NCI-H1694 treated with DMSO at 0.1 percent for 48 hours (cell line): ENCODE measurements at places on chromosomes 11 and 22.

DNA sequence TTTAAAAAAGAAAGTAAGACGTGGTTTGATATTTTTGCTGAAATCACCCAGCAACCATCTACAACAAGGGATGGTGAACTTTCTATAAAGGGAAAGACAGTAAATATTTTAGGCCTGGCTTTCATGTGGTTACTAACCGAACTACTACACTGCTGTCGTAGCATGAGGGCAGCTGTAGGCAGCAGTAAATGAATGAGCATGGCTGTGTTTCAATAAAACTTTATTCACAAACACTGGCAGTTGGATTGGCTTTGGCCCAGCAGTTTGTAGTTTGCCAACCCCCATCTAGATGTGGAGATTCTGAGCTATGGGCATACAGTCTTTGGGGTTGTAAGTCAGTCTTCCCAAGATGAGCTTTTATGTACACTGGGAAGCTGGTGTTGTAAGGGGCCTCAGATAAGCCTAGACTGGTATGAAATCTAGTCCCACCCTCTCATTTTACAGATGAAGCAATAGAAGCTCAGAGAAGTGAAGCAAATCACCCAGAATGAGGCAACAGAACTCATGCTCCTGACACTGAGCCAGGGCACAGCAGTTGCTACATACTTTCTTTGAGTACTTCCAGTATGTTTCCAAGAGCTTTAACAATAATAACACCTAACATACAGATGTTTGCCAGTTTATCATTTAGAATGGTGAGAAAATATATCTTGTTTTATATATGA lies 204.4 kb downstream of the ADAMTS15 start:
- DNase-seq: peak; percentile 5

DNA sequence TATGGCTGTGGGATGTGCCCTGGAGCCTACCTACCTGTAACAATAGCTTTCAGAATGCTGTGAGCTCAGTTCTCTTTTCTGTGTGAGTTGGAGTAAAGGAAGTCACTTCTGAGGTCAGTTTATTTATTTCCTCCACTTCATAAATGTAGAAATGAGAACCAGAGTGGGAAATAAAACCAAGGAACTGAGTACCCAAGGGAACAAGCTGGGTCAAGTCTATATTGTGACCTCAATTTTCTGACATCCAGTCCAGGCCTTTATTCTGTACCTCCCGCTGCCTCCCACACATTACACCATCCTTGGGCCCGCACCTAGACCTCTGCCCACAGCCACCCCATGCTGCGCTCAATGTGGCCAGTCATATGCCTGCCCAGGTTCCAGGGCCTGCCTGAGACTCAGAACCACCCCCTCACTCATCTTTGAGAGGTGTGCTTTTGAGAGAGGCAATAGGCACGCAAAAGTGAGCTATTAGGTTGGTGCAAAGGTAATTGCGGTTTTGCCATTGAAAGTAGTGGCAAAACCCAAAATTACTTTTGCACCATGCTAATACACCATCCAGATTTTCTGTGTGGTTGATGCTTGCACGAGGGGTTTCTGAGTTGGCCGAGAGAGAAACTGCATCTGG lies 9.8 kb downstream of the MS4A6E start:
- DNase-seq: no peak

DNA sequence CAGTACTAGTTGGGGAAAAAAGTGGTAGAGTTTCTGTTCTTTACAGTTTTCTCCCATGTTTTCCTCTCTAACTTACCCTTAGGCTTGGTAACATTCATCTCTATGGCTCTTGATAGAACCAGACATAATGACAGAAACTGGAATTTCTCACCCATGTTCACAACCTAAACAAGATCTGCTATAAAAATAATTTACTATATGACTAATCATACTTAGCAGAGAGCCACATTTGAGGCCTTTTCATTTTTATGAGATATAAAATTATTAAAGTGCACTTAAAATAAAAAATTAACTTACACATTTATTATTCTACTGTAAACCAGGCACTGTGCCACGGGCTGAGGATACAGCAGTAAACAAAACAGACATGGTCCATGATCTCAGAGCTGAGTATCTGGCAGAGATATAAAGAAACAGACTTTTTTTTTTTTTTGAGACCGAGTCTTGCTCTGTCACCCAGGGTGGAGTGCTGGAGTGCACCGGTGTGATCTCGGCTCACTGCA lies 98.1 kb downstream of the GAB2 start:
- DNase-seq: peak; percentile 8

- DNase-seq: no peak
Observed at GRCh38 chr11:33387996-33388395, 130.8 kb downstream of the HIPK3 start.

GRCh38 chr11:65113361-65113756 lies 1.7 kb downstream of the TM7SF2 start:
- no peak for DNase-seq

DNA sequence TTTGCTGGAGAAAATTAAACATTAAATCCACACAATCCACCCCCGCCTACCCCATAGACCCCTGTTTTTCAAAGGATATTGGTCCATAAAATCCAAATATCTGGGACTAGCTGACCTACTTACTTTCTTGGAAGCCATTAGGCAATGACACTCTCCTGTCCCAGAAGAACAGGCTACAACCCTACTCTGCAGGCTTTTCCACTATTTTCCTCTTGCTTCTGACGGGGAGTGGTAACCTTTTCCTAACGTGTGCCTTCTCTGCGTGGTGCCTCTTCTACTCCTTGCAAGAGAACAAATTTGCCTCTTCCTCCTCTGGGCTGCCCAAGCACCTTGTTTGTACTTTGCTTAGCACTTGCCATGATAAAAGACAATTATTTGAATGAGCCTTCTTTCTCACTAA lies 51.6 kb downstream of the UBASH3B start:
- no peak for DNase-seq

DNA sequence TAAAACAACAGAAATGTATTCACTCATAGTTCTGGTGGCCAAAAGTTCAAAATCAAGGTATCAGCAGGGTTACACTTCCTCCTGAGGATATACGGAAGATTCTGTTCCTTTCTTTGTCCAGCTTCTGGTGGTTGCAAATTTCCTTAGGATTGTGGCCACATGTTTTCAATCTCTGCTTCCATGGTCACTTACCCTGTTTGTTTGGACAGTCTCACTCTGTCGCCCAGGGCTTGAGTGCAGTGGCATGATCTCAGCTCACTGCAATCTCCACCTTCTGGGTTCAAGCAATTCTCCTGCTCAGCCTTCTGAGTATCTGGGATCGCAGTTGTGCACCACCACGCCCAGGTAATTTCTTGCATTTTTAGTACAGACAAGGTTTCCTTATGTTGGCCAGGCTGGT lies 534.3 kb downstream of the KCNA4 start:
- DNase-seq: no peak

GRCh38 chr11:64553554-64554201 lies 37.3 kb upstream of the SLC22A12 start:
- DNase-seq: peak; percentile 33

GRCh38 chr22:38766076-38766777 lies 10.4 kb upstream of the SUN2 start:
- peak; percentile 52 for DNase-seq

DNA sequence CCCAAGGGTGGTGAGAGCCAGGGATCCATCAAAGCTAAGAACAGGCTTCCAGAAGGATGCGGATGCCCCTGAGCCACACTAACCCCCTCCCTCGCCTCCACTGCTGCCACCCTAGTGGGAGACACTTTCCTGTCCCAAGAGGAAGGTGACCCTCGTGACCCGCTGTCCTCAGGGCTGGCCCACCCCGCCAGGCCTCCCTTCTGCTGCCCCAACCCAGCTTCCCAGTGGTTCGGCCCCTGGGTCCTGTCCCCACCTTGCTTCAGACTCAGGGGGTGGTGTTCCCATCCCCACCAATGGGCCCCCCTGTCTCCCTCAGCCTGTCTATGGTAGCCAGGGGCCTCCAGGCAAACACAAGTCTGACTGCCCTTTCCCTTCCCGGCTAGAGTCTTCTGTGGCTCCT lies 6.5 kb upstream of the PICK1 start:
- no peak for DNase-seq

GRCh38 chr11:132123449-132123848 lies 753.0 kb downstream of the NTM start:
- DNase-seq: no peak

DNA sequence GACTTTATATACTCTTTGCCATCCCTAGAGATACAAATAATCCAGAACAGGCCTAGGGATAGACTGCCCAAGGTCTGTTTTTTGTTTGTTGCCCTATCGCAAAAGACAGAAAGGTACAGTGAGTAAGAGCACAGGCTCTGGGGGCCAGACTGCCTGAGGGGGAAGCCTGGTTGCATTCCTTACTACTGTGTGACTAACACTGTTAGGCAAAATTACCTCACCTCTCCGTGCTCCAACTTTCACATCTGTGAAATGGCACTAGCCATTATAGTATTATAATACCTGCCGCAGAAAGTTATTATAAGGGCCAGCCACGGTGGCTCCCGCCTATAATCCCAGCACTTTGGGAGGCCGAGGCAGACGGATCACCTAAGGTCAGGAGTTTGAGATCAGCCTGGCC lies 14.5 kb downstream of the SLC35F2 start:
- DNase-seq: no peak

GRCh38 chr11:59698506-59698905 lies 15.1 kb downstream of the OR10V1 start:
- DNase-seq: no peak

- no peak for DNase-seq
Observed at GRCh38 chr11:16191868-16192240, 164.5 kb downstream of the SOX6 start.

GRCh38 chr11:5258543-5259262 lies 4.1 kb upstream of the HBG2 start:
- no peak for DNase-seq

- DNase-seq: no peak
Observed at GRCh38 chr11:101880222-101880621, 34.6 kb upstream of the CEP126 start.

DNA sequence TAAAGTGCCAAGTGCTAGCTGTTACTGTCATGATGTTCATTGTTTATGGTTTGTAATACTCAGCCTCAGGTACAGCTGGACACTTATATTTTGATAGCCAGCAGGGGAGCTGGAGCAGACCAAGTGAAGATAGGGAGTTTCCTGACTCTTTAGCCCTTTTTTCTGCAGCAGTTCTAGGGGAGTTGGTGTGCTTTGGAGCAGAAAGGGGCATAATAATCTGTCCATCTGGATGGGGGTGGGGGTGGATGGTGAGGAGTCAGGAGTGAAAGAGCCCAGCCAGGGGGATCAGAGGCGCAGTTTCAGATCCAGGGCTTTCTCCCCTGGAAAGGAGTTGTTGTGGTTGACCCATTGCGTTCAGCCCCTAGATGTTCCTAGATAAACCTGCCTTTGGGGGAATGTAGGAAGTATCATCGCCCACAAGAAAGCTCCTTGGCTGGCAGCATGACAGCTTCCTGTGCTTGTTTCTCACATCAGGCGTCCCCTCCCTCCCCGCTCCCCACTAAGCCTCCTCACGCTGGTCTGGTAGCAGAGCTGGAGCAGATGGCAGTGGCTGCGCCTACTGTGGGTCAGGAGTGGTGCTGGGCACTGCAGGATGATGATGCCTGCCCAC lies 41.9 kb downstream of the MED15 start:
- DNase-seq: peak; percentile 28

- DNase-seq: no peak
Observed at GRCh38 chr11:19935507-19935906, 222.9 kb downstream of the NAV2 start.

- no peak for DNase-seq
Observed at GRCh38 chr11:337711-338110, 17.1 kb upstream of the IFITM3 start.

DNA sequence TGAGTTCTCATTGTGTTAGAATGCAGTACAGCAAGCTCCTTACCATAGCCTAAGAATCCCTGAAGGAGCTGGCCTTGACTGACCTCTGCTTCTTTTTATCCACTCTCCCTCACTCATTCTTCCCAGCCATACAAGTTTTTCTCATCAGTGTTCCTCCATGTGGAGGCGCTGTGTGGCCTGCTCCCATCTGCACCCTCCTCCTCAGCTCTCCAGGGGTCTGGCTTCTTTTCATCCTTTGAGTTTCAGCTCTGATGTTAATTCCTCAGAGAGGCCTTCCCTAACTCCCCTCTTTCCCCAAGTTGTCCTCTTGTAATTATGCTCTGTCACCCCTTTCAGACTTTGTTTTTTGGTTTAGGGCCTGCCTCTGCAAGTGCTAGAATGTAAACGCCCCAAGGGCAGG lies 144.8 kb downstream of the WNT7B start:
- DNase-seq: no peak
